ENCODE measurements at places on chromosomes 2 and 18. TPM values are rescaled to one million over a fixed set of nuclear protein-coding genes. Genes with fewer than 3 reads are reported as not detected.

Gene IL36B
- total RNA-seq = not detected

Gene VAMP8
- total RNA-seq = 9.8 TPM

Gene TRIM43
- not detected for total RNA-seq

Gene TMEM150A
- total RNA-seq = 7.9 TPM

Gene NT5DC4
- total RNA-seq = not detected

Gene C2orf80
- not detected for total RNA-seq

- no peaks in the 10 kb centered on the region for H3K4me1 ChIP-seq
- DNase-seq = no peak
- no peak overlapping the region for H3K4me3 ChIP-seq
- no peaks in the 10 kb centered on the region for H3K36me3 ChIP-seq
- no peak overlapping the region for H3K27ac ChIP-seq
Observed at GRCh38 chr2:177972782-177973181, 99.8 kb downstream of the PDE11A start.

- no peaks in the 10 kb centered on the region for H3K27me3 ChIP-seq
- H3K4me1 ChIP-seq = no peaks in the 10 kb centered on the region
- no peaks in the 10 kb centered on the region for H3K36me3 ChIP-seq
- no peak for DNase-seq
- H3K4me3 ChIP-seq = no peak overlapping the region
- H3K27ac ChIP-seq = no peak overlapping the region
Observed at GRCh38 chr2:35468245-35468644, 887.3 kb upstream of the CRIM1 start.

GRCh38 chr2:237196409-237196808, 110.7 kb downstream of the COPS8 start:
- peaks cover 2% of the 10 kb centered on the region for H3K27me3 ChIP-seq
- no peak for DNase-seq
- no peak overlapping the region for H3K27ac ChIP-seq
- peaks cover 51% of the 10 kb centered on the region for H3K4me1 ChIP-seq
- no peaks in the 10 kb centered on the region for H3K36me3 ChIP-seq

Measured in muscle of leg (tissue), 16 donors.